ENCODE measurements at places on chromosomes 2 and 18.

DNA sequence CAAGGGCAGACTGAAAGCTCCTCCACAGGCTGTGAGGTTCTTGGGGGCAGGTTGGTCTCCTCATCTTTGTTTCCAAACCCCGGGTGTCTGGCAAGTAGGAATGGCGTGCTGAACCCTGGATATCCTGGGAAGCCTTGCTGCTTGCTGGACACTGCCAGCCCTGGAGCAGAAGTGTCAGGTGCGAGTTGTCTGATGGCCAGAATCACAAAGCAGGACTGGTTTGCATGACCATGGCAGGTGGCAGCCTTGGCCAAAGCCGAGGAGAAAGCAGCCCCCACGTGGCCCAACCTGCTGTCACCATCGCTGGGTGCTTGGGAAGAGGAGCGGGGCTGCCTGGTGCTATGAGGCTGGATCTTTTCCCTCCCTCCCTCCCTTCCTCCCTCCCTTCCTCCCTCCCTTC, 309.5 kb upstream of the HS6ST1 start:
- DNase-seq: no peak

DNA sequence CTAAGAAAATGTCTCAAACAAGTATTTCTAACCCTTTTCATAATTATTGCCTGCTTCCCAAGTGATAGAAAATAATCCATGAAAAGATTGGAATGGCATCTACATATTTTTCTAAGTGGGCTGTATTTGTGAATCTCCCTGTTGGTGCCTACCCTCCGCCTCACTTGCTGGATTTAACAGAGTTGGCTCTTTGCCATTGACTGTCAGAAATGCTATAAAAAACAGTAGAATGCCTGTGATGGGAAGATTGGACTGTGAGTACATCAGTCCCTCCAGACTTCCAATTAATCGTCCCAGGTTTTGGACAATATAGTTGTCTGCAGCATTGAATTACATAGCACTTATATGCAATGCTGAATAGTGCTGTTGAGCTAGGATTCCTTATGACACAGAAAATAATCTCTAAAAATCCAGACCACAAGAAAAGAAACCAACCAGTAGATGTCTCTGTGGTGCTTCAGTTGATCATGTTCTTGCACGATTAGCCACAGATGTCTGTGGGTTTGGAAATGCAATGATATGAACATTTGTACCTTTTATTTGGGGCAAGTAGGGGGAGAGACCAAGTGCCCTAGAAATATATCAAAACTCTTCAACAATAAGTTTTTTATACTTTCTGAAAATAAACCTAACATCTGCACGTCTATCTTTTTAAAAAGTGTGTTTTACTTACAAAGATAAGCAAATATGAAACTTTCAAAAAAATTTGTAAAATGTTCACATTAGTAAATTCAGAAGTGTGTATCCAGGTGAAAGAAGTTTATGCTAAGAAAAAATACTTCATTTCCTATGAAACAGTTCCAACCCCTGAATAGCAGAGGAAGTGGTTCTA, 88.5 kb downstream of the DYNAP start:
- DNase-seq: no peak

GRCh38 chr2:54048117-54048785, 67.2 kb upstream of the ACYP2 start:
- DNase-seq: no peak

- no peak for DNase-seq
These were observed 249.4 kb downstream of the EPHA4 start for GRCh38 chr2:221322741-221323140.

DNA sequence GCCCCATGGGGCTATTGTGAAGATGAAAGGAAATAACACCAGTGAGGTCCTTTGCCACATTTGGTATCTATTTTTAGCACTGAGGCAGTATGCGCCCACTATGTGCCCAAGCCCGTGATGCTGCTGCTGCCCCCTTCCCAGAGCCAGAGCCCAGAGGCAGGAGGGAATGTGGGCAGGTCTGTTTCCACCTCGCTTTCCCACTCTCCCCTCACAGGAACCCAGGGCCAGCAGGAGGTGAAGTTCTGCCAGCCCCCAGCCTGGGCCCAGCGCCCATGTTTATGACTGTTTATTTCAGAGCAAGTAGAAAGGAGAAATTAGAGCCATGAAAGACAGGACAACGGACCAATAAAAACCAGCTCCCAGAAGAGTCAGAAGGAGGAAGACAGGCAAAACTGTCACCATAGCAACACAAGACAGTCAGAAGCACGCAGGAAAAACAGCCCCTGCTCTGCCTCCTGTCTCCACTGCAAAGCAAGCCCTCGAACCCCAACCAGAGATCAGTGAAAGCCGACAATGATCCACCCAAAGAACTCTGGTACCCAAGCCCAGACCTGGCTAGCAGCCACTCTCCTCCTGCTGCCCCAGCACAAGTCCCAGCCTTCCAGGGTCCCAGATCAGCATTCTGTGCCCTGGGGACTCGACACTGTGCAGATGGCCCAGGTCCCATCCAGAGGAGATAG, 1.4 kb downstream of the CYRIA start:
- peak; percentile 71 for DNase-seq

- DNase-seq: no peak
These were observed 68.3 kb upstream of the IL1R1 start for GRCh38 chr2:102074152-102074783.

DNA sequence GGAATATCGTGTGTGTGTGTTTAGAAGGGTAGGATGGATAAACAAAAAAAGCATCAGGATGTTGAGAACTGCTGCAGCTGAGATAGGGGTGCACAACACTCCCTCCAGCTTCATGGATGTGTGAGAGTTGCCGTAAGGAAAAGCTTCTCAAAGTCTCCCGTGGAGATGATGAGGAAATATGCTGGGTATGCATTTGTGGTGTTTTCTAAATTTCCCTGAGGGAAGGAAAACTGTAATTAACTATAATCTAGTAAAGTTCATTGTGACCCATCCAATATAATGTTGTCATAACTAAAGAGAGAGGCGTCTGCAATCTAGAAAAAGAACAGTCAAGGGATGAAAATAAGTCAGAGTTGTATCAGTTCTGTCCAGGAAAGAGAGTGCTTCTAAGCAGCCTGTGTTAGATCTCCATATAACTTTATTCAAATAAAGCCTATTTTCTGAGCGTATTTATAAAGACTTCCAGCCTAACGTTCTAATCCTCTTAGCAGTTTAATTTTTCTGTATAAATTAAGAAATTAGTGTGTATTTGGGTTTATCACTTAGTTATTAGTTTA, 7.3 kb upstream of the LMAN2L start:
- no peak for DNase-seq

DNA sequence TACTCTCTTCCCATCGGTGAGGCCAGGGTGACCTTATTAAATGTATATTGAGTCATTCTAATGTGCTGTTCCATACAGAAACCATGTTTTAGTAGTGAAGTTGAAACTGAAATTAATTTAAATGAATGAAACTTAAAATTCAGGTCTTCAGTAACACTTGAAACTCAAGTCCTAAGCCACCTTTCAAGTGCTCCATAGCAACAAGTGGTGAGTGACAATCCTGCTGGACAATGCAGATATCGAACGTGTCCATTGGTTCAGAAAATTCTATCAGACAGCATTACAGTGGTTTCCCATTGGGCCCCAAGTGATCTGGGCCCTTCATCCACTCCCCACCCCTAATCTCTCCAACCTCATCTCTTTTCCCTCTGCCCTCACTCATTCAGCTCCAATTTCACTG, 48.7 kb downstream of the HNMT start:
- no peak for DNase-seq

- DNase-seq: no peak
These were observed 88.2 kb upstream of the GLI2 start for GRCh38 chr2:120647487-120647886.

GRCh38 chr2:182824056-182824766, 42.2 kb downstream of the FRZB start:
- DNase-seq: no peak

- no peak for DNase-seq
These were observed 97.2 kb downstream of the TDRD15 start for GRCh38 chr2:21220930-21221329.

GRCh38 chr18:72908181-72908580, 40.4 kb upstream of the NETO1 start:
- no peak for DNase-seq

- peak; percentile 74 for DNase-seq
These were observed 33.5 kb downstream of the LOXHD1 start for GRCh38 chr18:46623541-46623940.

GRCh38 chr18:48619501-48619900, 80.7 kb downstream of the CTIF start:
- DNase-seq: no peak

DNA sequence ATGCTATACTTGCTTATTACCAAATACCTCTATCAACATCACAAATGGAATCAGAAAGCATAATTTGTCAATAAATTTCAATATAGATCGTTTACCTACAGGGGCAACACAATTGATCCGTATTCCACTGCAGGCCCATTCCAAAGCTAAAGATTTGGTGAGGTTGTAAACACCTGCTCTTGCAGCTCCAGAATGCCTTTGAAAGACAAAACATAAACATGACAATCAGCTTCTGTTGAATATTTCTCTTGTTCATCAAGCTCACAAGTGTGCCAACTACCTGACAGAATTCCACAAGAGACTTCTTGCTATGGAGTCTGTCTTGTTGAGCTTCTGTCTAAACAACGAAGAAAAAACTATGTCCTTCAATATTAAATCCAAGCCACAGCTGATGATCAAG, 30.3 kb downstream of the PECR start:
- DNase-seq: no peak

- no peak for DNase-seq
These were observed 67.5 kb upstream of the DTNB start for GRCh38 chr2:25740810-25741381.

DNA sequence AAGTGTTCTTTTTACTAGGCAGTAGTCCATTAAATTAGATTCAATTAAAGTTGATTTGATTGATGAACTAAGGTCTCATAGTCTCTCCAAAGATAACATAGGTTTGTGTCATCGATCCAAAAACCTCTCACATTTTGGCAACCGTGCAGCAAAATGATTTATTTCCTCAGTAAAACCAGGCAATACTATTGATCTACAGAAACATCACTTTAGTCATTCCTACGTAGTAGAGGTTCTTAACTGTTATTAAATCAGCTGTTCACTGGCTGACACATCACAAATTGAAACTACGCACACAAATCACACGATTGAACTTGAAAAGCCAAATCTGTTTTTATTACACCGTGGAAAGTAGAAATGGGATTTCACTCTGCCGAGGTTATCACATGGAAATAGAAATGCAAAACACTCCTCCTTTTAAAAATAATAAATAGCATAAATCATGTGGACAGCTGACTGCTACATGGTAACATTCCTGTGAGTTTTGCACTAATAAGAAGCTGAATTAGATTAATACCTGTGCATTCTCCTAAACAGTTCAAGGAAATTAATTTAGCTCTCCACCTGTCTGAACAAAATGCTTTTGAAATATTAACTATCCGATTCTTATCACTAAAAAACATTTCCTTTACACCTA, 262.5 kb downstream of the CDH20 start:
- DNase-seq: no peak

- no peak for DNase-seq
These were observed 737 bp upstream of the CYB5A start for GRCh38 chr18:74292541-74292858.

DNA sequence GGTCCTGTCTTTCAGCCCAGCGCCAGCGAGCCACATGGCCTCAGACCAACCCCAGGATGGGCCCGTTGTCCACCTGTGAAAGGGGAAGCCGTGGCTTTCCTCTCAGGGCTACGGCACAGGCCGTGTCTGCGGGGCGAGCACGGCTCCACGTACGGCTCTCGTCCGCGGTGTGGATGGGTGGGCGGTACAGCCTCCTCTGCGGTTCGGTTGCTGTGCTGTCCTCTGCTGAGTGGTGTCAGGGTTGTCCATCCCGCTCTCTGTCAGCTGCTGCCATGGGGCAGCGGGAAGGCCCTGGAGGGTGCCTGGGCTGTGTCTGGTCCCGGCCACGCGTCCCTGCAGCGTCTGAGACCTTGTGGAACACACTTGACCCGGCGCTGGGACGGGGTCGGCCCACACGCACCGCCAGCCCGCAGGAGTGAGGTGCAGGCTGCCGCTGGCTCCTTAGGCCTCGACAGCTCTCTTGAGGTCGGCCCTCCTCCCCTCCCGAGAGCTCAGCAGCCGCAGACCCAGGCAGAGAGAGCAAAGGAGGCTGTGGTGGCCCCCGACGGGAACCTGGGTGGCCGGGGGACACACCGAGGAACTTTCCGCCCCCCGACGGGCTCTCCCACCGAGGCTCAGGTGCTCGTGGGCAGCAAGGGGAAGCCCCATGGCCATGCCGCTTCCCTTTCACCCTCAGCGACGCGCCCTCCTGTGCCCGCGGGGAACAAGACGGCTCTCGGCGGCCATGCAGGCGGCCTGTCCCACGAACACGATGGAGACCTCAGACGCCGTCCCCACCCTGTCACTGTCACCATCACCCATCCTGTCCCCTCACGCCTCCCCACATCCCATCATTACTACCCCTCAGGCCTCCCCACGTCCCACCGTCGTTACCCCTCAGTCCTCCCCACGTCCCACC, 128.7 kb downstream of the NFATC1 start:
- no peak for DNase-seq

DNA sequence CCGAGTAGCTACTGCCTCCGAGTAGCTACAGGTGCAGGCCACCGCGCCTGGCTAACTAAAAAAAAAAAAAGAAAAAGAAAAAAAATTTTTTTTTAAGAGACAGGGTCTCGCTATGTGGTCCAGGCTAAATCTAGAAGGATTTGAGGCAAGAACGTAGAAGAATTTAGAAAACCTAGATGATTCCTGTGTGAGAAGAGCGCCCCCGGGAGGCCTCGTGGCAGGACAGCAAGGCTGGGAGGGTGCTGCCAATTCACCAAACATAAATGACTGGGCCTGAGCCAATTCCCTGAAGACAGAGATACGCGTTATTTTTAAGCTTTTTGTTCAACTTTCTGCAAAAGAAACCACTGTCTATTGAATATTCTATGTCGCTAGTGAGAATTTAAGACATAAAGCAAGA, 90.1 kb upstream of the TGFA start:
- DNase-seq: no peak

- DNase-seq: no peak
These were observed 218.3 kb upstream of the SMAD7 start for GRCh38 chr18:49169037-49169521.

- DNase-seq: no peak
These were observed 89.6 kb upstream of the PMAIP1 start for GRCh38 chr18:59810183-59810582.
